ENCODE measurements at places on chromosomes 6 and 20. TPM values are rescaled to one million over a fixed set of nuclear protein-coding genes. Genes with fewer than 3 reads are reported as not detected.

DNA sequence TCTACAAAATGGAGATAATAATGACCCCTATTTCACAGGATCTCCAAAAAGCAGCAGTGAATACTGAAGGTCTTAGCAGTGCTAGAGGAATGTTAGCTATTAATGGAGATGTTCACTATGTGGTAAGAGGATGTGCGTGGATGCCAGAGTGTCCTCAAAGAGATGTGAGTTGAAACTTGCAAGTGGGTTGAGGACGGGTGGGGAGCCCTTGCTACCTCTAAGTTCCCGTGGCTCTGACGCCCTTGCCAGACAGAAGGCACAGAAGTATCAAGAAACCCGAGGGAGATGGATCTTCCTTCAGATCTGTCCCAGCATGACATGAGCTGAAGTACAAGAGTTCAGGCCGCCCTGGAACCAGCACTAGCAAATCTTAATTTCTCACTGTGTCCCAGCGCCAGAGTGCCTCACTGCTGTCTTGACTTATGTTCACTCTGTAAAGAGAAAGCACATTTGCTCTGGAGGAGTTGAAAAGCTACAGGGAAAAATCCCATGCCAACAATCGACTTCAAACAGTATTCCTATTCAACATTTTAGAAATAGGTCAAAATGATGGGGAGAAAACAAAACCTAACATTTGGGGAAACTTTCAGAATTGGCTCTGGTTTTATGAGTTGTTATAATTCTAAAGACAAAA lies 59.5 kb downstream of the FYN start:
- DNase-seq: no peak

DNA sequence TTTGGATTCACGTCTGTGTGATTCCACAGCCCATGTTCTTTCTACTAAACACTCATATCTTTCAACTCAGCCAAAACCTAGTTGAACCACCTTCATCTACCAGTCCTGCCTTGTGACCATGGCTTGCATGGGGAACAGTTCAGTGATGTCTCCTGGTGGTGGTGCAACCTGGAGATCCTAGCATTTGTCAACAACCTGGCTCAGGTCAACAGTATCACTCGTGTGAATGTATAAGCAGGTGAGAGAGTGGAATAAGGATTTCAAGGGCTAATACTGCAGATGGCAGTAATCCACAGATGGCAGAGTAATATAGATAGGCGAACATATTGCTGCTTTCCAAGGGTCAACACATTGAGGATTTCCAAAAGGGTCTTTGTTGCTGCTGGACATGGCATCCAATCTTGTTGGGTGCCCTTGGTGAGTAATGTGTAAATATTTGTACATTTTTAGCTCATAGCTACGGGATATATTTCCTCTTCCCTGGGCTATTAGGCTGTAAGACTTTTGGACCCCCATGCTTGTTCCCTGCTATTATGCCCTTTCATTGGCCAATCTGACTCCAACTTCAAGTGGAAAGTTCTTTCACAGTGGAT lies 13.4 kb downstream of the PBOV1 start:
- DNase-seq: no peak

- DNase-seq: no peak
Measured at GRCh38 chr6:61538801-61539200, 747.2 kb downstream of the KHDRBS2 start.

DNA sequence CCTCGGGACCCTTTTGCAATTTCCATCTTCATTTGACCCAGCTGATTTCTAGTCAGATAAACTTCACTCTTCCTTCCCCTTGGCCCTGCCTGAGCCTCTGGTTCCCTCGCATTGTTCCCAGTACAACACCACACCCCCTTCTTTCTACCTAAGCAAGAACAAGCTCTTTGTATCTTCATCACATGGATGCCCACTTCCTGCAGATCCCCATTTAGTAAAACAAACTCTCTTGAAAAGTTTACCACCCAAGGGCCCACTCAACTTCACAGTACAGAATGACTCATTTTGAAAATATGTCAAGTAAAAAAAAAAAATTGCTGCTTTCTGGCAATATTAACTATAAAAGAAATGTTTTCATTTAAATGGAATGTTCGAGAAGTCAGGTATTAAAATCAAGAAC lies 5.2 kb downstream of the FAXC start:
- no peak for DNase-seq

- no peak for DNase-seq
Measured at GRCh38 chr20:17912916-17913315, 55.7 kb downstream of the SNX5 start.

The C6orf15 gene
- not detected for total RNA-seq
